T1000 (cell line): ENCODE measurements at places on chromosomes 6 and 20.

GRCh38 chr6:101747716-101748115 lies 354.2 kb downstream of the GRIK2 start:
- DNase-seq: no peak

- no peak for DNase-seq
Measured at GRCh38 chr20:1061484-1062221, 56.7 kb upstream of the PSMF1 start.

DNA sequence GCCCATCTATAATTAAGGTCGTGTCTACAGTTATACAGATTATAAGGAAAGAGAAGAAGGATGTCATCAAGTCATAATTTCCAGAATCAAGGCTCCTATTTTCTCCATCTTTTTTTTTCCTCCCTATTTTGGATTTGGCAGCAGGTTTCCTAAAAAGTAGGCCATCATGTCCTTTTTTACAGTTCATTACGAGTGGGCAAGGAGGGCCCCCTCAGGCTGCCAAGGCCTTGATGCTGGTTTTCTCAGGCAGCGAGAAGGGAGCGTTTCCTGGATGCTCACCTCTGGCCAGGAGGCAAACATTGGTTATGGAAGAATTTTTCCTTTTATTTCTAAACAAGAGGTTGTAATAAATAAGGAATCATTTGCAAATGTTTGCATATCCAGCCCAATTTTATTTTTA lies 414.6 kb downstream of the DHX35 start:
- DNase-seq: no peak

DNA sequence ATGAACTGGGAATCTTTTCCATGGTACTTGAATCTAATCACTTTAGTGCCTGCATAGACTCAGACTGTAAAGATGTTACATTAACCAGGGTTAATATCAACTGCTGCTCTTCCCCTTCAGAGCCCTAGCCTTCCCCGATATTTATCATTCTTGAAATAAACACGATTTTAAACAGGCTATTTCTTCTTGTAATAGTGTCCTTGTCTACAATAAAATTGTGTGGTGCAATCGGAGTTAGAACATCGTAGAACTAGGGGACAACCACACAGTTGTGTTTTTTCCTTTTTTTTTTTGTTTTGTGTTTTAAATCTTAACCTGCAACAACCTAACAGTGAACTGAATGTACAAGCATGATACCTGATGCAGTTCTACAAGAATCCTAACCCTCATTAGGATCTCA lies 4.5 kb downstream of the GJA1 start:
- no peak for DNase-seq

- DNase-seq: no peak
Measured at GRCh38 chr6:125787791-125788190, 3.0 kb upstream of the NCOA7 start.

GRCh38 chr20:34983995-34984735 lies 28.5 kb downstream of the MYH7B start:
- DNase-seq: no peak

DNA sequence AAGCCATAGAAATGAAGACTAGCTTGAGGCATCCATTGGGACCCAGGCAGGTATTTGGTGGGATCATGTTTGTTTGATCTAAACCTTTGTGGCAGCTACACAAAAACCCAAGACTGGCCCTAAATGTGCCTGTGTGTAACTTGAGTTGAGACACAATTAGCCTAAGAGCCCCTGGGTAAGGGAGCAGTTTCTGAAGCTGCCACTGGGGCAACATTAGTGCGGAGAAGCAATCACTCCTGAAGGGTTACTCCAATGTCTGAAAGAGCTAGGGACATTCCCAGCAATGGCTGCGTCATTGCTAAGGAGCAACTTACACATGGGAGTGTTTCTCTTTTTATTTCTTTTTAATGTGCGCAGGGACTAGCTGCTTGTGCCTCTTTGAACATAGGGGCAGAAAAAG lies 67.9 kb upstream of the EEF1E1 start:
- no peak for DNase-seq

DNA sequence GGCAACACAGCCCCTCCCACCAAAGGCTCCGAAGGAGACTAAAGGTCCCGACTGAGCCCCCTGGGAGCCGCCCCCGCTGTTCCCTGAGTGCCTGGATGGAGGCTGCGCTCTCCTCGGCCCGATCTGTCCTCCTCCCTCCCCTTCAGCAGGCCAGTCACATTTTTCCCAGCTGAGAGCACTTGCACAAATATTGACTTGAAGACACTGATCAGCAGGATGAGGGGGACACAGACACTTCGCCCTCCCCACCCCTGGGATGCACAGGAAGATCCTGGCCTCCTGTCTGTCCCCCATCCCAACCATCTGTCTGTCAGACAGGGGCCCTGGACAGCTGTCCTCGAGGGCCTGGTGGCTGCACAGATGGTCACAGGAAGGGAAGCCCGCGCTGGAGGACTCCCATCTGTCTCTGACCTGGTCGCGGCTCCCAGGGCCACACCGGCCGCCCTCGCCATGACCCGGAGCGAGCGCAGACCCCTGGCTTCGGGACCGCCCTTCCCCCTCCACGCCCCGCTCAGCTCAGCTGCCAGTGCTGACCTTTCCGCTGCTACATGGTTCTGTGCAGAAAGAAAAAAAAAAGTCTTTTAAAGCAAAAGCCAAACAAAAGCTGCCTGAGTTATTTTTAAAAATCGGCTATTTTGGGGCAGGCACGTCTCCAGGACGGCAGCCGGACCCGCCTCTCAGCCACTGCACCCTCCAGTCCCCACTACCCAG lies 11.1 kb downstream of the LAMA5 start:
- DNase-seq: no peak
